ENCODE measurements at places on chromosomes 12 and 14.

DNA sequence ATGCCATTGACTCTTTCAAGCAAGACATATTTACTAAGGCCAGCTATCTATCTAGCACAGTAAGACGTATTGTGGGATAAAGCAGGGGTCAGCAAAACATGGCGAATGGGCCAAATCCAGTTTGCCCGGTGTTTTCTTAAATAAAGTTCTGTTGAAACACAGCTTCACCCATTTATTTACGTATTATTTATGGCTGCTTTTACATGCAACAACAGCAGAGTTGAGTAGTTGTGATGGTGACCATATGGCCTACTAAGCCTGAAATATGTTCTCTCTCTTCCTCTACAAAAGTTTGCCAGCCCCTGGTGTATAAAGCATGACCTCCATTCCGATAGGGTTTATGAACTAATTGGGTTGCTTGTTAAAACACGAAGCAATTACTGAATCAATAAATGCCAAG lies 322.1 kb downstream of the CCDC91 start:
- no peak for DNase-seq

GRCh38 chr14:76643887-76644286 lies 117.4 kb upstream of the VASH1 start:
- DNase-seq = no peak

GRCh38 chr14:64757601-64758000 lies 53.4 kb downstream of the PLEKHG3 start:
- no peak for DNase-seq

DNA sequence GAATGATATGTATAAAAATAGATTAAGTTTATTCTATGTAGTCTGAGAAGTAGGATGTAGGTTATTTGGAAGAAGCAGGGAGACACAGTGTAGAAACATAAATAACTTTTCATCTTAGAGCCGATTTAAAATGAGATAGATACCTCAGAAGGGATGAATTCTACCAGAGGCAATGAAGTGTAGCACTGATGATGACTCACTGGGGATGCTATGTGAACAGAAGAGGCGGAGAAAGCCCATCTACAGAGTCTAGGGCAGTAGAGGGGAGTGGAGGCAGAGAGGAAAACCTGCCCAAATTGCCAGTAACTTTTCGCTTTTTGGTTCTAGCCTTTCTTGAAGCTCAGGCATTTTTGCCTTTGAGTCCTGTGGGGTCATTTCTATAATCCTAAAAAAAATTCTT lies 451.8 kb downstream of the ATP23 start:
- DNase-seq = no peak

DNA sequence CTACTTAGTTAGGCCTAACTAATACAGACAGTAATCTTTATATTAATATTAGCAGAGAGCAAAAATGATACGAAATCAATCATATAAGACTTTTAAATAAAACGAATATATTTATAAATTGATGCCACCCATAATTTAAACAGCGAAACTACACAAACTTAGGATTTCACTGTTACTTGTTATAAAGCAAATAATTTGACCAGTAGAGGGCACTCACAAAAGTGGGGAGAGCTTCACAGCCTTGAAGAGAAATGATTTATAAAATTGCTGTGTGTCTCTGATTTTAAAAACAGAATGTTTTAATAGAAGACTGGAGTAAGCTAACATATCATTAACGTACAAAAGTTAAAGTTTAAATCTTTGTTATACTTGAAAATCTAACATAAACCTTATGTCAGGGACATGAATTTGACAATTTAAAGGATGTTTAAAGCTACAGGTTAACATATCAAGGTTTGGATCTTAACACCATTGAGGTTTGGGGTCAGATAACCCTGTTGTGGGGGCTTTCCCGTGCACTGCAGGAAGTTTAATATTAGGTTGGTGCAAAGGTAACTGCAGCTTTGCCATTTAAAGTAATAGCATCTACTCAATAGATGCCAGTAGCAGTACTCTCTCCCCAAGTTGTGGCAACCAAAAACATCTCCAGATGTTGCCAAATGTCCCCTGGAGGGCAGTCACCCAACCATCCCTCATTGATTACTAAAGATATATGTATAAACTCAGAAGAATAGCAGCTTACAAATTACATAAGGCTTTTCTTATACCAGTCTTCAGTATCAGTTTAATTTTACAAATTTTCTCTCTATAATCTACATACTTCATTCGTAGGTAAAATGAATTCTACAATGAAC lies 9.3 kb downstream of the KRAS start:
- no peak for DNase-seq

All from activated CD4-positive, alpha-beta T cell treated with anti-CD3 and anti-CD28 coated beads, Interleukin-2, amount 50 U/mL, for 24 hours (primary cell).